ENCODE measurements at places on chromosomes 12 and 14. TPM values are rescaled to one million over a fixed set of nuclear protein-coding genes. Genes with fewer than 3 reads are reported as not detected.

- no peak overlapping the region for H3K27ac ChIP-seq
- no peaks in the 10 kb centered on the region for H3K36me3 ChIP-seq
- H3K4me1 ChIP-seq: no peaks in the 10 kb centered on the region
- DNase-seq: no peak
- no peaks in the 10 kb centered on the region for H3K27me3 ChIP-seq
- H3K4me3 ChIP-seq: no peak overlapping the region
Measured at GRCh38 chr12:98738539-98738938, 93.4 kb downstream of the APAF1 start.

DNA sequence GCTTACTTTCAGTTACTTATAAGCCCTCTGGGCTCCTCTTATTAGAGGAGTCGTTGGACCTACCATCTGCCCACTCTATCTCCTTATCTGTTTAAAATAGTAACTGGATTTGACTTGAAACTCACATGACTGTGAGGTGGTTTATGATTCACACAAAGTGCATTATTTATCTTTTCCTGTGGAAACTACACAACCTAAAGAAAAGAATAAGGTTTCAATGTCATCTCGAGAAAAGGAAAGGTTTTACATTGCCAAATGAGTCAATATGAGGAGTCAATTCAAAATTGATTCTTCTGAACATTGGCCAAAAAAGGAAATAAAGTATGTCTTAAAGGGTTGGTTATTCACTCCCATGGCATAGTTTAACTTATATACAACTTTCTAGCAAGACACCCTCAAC lies 225.0 kb upstream of the G2E3 start:
- no peak for DNase-seq
- no peaks in the 10 kb centered on the region for H3K36me3 ChIP-seq
- no peaks in the 10 kb centered on the region for H3K27me3 ChIP-seq
- peaks cover 5% of the 10 kb centered on the region for H3K4me1 ChIP-seq
- H3K27ac ChIP-seq: no peak overlapping the region
- H3K4me3 ChIP-seq: no peak overlapping the region

DNA sequence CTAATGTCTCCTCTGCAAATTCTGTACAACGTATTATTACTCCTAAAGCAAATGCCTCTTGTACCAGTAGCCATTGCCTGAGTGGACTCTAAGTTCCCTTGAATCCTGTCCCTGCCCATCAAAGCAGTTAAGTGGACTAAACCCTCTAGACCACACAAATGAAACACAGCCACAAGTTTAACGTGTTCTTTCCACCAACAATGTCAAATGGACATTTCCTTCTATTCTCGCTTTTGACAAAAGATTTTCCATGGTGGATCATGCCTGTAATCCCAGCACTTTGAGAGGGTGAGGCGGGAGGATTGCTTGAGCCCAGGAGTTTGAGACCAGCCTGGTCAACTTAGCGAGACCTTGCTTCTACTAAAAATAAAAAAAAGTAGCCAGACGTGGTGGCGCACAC lies 15.9 kb downstream of the CCDC88C start:
- DNase-seq: no peak
- H3K4me1 ChIP-seq: no peaks in the 10 kb centered on the region
- no peak overlapping the region for H3K4me3 ChIP-seq
- H3K27me3 ChIP-seq: no peaks in the 10 kb centered on the region
- H3K27ac ChIP-seq: peak overlapping the region; percentile 13

Gene MAP3K12
- polyA plus RNA-seq: 4.5 TPM
